ENCODE measurements at places on chromosomes 3 and 15.

DNA sequence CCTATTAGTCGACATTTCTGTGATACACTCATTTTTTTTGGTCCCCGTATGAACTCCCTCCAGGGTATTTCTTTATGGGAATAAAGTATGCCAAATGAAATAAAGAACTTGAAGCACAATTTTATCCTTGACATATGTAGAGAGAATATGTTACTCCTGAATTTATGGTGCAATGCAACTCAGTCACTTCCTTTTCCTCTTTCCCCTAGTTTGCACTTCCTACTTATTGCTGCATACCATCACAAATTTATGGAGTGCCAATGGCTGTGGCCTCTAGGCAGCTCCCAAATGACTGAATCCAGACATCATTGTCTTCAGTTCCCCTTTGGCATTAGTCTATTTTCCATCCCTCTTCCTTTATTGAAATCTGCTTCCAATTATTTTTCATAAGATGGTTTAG lies 403.5 kb downstream of the FHIT start:
- DNase-seq = no peak

- DNase-seq = no peak
Observed at GRCh38 chr3:185153171-185153771, 411 bp upstream of the C3orf70 start.

DNA sequence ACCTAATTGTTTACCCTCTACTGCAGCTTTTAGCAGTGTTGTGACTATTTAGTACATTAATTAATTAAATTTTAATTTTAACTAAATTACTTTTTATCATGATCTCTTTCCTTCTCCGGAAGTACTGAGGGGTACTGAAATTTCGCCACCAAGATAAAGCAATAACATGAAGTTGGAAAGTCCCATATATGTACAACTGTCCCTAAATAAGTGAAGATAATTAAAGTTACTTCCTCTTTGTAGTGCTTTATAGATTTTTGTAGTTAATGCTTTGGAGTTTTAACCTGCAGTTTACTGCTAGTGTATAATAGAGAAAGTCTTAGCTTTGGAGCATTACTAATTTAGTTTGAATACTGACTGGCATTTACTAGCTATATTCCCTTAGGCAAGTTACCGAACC lies 325.3 kb downstream of the NAALADL2 start:
- DNase-seq = no peak

- no peak for DNase-seq
Observed at GRCh38 chr3:188274249-188274915, 120.4 kb downstream of the LPP start.

- no peak for DNase-seq
Observed at GRCh38 chr3:38000965-38001455, 10.4 kb downstream of the VILL start.

GRCh38 chr3:102400142-102400541 lies 34.7 kb upstream of the ZPLD1 start:
- DNase-seq = no peak

GRCh38 chr3:184726497-184726896 lies 14.6 kb upstream of the MAGEF1 start:
- DNase-seq = no peak

- no peak for DNase-seq
Observed at GRCh38 chr3:124731760-124732159, 1.5 kb downstream of the UMPS start.

DNA sequence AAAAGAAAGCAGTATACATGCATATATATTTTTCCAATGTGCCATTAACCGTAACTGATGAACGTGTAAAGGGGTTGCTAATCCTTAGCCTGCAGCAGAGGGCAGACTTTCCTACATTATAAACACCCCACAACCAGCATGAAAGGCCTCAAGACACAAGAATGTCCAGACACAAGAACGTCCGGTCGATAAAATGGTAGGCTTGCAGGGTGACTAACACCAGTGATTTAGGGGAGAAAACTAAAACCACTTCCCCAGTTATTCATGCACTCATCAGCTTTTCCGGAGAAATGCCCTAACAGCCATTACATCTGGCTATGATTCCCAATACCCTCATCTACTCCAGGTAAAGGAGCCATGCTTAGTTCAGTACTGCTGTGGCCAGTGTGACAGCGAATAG lies 57.4 kb downstream of the LRTM1 start:
- DNase-seq = peak; percentile 86

GRCh38 chr3:105496343-105496742 lies 129.6 kb downstream of the ALCAM start:
- DNase-seq = no peak

GRCh38 chr3:16171009-16171408 lies 3.5 kb upstream of the GALNT15 start:
- DNase-seq = no peak

DNA sequence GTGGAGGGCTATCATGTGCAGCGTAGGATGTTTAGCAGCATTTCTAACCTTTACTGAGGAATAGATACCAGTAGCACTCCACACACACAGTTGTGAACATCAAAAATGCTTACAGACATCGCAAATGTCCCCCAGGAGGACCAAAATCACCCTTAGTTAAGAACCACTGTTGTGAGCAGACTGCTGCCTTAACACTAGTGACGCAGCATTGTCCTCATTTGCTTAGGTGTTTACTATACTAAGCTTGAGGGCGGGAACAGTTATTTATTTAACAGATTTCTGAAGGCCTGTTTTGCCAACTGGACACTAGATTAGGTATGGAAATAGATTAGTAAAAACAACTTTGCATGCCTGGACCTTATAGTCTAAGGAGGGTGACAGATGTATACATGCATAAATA lies 2.3 kb downstream of the PPP2R3A start:
- no peak for DNase-seq

- DNase-seq = peak; percentile 34
Observed at GRCh38 chr15:48096813-48097212, 24.0 kb upstream of the SLC24A5 start.

DNA sequence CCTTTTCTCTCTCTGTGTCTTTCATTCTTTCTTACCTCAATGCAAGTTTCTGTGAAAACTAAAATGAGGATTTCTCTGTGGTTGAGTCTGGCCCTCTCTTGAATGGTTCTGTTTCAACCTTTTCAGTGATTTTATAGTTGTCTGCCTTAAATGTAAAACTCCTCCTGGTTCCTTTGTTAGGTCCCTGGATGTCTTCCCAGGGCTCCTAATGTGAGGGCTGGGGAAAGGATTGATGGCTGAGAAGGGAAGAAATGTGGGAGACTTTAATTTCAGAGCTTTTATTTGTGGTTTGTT lies 90.6 kb upstream of the GRM7 start:
- DNase-seq = no peak

- peak; percentile 66 for DNase-seq
Observed at GRCh38 chr15:84600331-84600686, 500 bp upstream of the ZSCAN2 start.

DNA sequence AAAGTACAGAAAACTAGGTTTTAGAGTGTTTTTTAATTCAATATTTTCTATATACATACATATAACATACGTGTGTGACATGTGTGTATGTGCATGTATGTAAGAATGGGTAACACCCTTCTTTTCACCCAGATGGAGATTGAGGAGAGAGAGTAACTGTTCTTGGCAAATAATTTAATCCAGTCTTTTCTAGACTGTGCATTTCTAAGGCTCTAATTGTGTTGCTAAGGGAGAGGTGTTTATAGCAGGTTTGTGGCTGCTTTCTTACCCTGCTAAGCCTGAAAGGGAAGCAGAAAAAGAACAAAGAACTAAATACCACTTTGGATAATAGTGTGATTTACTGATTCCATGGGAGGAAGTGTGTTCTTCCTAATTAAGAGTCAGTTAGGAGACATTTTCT lies 46.0 kb upstream of the ALDH1L1 start:
- DNase-seq = no peak

GRCh38 chr15:99433757-99434450 lies 131.9 kb upstream of the MEF2A start:
- DNase-seq = no peak

GRCh38 chr15:45177285-45177684 lies 10.5 kb downstream of the SHF start:
- DNase-seq = no peak

DNA sequence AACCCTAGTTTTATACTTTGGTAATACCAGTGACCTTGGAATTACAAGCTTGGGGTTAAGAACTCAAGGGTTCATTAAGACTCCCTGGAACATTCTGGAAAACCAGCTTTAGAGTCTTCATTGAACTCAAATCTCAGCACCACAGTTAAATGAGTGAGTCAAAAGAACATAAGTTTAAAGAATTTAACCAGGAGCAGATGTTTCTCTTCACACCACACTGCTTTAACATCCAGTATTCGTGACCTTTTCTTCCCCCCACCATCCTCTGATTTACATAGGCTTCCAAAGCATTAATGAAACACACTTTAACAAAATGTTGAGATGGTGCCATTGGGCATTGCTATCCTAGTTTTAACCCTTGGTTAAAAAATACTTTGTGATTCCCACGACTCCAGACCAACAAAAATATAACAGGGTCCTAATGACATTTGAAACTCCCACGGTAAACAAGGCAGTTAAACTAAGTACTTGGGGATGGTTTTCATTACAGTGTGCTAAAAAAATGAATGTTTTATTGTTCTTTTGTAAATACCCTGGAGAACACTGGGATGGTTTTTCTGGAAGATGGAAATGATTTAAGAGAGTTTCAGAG lies 123.9 kb downstream of the OXNAD1 start:
- no peak for DNase-seq

DNA sequence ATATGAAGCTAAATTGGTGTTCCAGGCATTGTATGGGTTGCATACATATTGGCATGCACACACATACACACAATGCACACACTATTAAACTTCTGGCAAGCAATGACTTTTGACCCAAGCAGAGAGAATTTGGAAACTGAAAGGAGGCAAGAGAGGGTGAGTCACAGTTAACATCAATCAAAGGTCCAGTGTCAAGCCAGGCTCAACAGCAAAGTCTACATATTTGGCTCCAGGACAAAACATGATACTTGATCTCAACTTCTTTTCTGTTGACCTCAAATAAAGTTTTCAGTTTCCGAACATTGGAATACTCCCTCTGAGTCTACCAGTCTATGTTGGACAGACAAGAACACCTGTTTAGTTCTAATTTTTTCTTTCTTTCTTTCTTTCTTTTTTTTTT lies 28.3 kb downstream of the IL12A start:
- DNase-seq = no peak

GRCh38 chr15:59190291-59190690 lies 16.4 kb upstream of the LDHAL6B start:
- no peak for DNase-seq

GRCh38 chr3:8554696-8555095 lies 53.1 kb downstream of the LMCD1 start:
- no peak for DNase-seq

- no peak for DNase-seq
Observed at GRCh38 chr3:131405411-131405810, 23.8 kb downstream of the NUDT16 start.

DNA sequence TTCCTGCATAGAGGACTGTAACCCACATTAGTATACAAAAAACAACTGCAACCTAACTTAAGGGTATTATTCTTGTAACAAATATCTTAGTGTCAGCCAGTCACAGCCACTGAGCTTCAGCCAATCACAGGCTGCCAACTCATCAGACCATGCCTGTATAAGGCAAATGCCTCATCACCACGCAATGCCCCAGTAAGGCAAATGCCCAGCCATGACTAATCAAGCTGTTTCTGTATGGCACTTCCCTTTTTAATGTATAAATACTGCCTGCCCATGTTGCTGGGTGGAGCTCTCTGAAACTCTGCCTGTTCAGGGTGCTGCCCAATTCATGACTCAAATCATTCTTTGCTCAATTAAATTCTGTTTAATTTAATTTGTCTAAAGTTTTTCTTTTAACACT lies 18.4 kb upstream of the GABRA5 start:
- no peak for DNase-seq

- DNase-seq = no peak
Observed at GRCh38 chr3:141256820-141257219, 25.2 kb downstream of the PXYLP1 start.

GRCh38 chr3:55296791-55297190 lies 190.3 kb downstream of the WNT5A start:
- DNase-seq = no peak

GRCh38 chr3:83622526-83622925 lies 1336.3 kb upstream of the CADM2 start:
- DNase-seq = no peak

GRCh38 chr3:127483902-127484591 lies 106.5 kb downstream of the TPRA1 start:
- no peak for DNase-seq

- DNase-seq = no peak
Observed at GRCh38 chr3:136067211-136067610, 101.7 kb downstream of the PPP2R3A start.

DNA sequence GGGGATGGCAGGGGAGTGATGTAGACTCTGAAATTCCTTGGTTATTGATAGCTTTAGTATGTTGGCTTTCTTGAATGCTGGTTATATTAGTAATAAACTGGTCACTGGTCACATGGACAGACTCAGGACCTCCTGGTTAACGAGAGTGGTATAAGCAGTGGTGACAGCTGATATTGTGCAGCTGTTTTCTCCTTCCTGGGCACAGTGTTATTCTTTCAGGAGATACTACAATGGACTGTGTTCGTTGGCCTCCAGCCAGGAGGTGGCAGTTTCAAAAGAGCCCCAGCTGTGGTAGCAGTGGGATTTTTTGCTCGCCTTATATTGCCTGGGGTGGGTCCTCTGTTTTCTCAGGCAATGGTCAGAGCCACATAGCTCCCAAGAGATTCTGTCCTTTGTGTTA lies 181.6 kb upstream of the RBMS3 start:
- DNase-seq = no peak

- DNase-seq = peak; percentile 68
Observed at GRCh38 chr3:47802734-47803479, at the start of gene DHX30. TSS of gene DHX30 (plus strand) at chr3:47803138. CDS start at chr3:47810684, 7,546 bp downstream.

DNA sequence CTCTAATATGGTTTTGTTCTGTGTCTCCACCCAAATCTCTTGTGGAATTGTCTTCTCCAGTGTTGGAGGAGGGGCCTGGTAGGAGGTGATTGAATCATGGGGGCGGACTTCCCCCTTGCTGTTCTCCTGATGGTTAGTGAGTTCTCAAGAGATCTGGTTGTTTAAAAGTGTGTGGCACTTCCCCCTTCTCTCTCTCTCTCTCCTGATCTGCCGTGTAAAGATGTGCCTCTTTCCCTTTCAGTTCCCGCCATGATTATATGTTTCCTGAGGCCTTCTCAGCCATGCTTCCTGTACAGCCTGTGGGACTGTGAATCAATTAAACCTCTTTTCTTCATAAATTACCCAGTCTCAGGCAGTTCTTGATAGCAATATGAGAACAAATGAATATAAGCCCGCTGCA lies 33.1 kb downstream of the RETNLB start:
- no peak for DNase-seq

DNA sequence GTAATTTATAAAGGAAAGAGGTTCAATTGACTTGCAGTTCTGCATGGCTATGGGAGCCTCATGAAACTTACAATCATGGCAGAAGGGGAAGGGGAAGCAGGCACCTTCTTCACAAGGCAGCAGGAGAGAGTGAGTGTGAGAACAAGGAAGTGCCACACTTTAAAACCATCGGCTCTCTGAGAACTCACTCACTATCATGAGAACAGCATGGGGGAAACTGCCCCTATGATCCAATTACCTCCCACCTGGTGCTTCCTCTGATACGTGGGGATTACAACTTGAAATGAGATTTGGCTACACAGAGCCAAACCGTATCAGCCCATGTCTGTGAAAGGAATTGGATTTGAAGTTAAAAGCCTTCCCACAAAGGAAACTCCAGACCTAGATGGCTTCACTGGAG lies 39.1 kb downstream of the TKT start:
- no peak for DNase-seq
